ENCODE measurements at places on chromosomes 7 and 10.

DNA sequence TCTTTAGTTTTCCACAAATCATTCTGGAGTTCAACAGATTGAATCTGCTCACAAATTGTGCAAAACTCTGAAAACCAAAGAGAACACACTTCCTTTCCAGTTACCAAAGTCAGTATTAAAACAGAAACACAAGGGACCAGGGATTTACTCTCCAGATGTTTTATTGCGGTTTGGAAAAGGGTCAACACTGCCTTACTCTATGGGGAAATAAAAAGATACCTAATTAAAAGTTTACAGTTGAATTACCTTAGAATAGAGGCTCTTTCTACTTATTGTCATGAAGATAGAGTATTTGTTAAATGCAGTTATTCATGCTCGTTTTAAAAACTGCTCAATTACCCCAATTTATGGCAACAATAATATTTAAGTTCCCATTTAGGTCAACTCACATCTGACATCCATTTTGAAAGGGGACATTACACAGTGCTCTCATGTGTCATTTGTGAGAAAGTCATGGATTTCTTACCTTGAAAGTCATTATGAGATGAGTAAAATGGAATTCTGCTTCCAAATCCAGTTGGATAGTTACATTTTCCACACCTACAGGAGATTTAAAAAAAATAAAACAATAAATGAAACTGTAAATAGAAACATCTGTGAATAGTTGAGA is 8.4 kb downstream of the LAMB1 start:
- no peak for DNase-seq

- DNase-seq = no peak
These were observed 26.5 kb upstream of the CC2D2B start for GRCh38 chr10:95881316-95881715.

DNA sequence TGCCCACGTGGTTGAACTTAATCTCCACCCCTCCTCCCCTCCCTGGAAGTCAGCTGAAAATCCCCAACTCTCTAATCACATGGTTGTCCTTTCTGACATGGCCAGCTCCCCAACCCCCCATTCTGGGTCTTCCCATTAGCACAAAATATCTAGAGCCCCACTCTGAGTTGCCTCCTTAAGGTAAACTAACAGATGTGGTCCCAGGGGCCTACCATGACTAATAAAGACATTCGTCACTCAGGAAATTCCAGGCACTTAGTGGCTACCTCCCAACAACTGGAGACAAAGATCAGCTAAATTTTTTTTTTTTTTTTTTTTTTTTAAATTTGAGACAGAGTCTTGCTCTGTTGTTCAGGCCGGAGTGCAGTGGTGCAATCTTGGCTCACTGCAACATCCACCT is 21.1 kb downstream of the CCDC126 start:
- no peak for DNase-seq

DNA sequence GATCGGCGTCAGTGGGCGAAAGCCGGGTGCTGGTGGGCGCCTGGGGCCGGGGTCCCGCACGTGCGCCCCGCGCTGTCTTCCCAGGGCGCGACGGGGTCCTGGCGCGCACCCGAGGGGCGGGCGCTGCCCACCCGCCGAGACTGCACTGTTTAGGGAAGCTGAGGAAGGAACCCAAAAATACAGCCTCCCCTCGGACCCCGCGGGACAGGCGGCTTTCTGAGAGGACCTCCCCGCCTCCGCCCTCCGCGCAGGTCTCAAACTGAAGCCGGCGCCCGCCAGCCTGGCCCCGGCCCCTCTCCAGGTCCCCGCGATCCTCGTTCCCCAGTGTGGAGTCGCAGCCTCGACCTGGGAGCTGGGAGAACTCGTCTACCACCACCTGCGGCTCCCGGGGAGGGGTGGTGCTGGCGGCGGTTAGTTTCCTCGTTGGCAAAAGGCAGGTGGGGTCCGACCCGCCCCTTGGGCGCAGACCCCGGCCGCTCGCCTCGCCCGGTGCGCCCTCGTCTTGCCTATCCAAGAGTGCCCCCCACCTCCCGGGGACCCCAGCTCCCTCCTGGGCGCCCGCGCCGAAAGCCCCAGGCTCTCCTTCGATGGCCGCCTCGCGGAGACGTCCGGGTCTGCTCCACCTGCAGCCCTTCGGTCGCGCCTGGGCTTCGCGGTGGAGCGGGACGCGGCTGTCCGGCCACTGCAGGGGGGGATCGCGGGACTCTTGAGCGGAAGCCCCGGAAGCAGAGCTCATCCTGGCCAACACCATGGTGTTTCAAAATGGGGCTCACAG is 1.1 kb downstream of the EGFR start:
- no peak for DNase-seq

- no peak for DNase-seq
These were observed 49.7 kb upstream of the NRF1 start for GRCh38 chr7:129561677-129562359.

GRCh38 chr10:116311016-116311415 is 13.2 kb upstream of the CCDC172 start:
- no peak for DNase-seq

GRCh38 chr7:78578686-78579085 is 780.1 kb downstream of the PHTF2 start:
- DNase-seq = no peak

GRCh38 chr7:127993987-127994386 is 37.2 kb downstream of the LRRC4 start:
- no peak for DNase-seq

DNA sequence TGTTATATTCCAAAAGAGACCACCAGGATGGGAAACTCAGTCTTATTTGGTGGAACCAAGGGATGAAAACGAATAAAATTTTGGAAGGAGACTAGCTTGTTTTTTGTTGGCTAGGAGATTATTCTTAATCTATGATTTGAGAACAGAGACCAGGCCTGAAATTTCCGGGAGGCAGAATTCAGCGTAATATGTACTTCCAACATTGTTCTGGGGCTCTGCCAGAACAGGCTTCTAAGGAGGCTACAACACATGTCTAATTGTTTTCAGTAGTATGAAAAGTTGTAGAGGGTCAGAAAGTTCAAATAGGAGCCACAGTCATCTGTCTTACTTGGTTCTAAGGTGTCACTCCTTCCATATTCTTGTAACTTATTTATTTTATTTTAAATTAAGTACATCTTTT is 1.7 kb downstream of the DDX21 start:
- no peak for DNase-seq

DNA sequence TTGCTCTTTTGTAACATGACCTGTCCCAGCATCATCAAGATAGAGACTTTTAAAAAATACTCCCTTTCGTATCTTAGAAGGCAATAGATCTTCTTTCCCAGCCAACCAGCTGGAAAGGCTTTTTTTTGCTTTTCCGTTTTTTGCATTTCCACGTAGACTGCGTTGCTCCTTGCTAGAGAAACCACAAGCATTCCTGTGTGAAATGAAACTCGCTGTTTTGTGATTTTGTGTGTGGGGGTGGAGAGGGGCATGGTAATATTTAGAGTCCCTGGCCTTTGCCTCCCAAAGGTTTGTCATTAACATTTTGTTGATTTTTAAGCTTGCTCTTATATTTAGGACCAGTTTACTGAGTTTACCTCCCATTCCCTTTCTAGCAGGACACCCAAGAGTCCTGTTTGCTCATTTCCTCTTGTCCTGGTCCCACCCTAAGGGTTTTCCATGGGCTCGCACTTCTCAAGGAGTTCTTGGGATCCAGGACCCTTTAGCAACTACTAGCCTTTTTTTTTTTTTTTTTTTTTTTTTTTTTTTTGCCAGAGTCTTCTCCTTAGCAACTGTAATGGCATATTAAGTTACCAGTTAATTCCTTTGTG is 243.6 kb downstream of the BICC1 start:
- no peak for DNase-seq

DNA sequence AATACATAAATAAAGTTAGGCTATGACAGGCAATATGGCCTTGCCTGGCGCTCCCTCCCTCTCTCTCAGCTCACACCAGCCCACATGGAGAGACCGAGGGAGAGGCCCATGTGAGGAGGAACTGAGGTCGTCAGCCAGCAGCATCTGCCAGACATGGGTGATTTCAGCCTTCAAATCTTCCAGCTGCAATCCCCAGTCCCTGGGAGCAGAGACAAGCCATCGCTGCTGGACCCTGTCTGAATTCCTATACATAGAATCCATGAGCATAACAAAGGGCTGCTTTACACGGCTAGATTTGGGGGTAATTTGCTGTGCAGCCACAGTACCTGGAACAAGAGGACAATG is 35.6 kb downstream of the ANKRD16 start:
- no peak for DNase-seq

DNA sequence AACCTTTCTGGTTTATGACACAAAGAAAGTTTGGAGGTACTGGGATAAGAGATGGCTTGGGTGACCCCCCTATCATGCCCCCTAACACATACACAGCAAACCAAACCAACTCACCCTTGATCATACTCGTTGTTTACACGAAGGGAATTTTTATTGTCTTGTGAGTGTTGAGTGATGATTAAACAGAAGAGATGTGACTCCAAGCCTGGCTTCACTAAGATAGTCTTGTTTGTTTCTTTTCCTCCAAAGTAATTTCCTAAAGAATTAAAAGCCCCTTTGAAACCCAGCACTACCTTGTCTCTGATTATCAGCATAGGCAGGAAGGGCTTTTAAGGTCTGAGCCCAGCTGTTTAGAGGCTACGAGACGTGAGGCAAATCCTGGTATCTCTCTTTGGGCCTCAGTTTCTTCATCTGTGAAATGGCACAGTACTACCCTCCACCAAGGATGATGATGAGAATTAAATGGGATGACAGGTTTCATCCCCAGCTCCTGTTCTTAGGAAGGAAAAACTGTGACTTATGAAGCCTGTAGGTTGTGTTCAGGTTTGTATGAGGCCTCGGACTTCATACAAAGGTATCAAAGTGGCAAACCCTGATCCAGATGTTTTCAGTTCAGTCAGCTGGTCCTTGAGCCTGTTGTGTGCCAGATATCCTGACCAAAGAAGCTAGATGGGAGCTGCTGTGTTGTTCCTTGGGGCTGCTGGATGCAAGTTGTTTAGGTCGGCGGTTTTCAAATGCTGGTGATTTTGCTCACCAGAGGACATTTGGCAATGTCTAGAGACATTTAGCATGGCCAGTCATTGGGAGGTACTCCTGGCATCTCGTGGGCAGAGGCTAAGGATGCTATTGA is 51.8 kb downstream of the TCF7L2 start:
- DNase-seq = no peak

GRCh38 chr10:12780634-12781601 is 220.6 kb downstream of the CCDC3 start:
- no peak for DNase-seq

GRCh38 chr7:150377196-150377595 is 1.9 kb upstream of the ZNF775 start:
- DNase-seq = no peak

DNA sequence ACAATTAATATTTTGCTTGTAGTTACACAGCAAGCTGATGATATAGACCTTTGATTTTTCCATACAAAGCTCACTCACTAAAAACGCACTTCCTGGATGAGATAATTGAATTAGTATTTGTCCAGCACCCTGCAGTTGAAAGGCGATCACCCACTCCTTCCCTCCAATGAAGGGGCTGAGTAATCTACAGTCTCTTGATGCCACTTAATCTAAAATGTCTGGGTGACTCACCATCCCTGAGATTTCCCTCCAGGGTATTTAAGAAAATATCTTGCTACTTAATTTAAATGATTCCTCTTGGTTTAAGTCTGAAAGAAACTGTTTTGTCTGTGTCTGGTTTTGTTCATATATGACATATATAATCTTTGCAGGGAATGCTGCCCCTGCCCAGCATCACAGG is 515.3 kb downstream of the GRID1 start:
- DNase-seq = no peak

DNA sequence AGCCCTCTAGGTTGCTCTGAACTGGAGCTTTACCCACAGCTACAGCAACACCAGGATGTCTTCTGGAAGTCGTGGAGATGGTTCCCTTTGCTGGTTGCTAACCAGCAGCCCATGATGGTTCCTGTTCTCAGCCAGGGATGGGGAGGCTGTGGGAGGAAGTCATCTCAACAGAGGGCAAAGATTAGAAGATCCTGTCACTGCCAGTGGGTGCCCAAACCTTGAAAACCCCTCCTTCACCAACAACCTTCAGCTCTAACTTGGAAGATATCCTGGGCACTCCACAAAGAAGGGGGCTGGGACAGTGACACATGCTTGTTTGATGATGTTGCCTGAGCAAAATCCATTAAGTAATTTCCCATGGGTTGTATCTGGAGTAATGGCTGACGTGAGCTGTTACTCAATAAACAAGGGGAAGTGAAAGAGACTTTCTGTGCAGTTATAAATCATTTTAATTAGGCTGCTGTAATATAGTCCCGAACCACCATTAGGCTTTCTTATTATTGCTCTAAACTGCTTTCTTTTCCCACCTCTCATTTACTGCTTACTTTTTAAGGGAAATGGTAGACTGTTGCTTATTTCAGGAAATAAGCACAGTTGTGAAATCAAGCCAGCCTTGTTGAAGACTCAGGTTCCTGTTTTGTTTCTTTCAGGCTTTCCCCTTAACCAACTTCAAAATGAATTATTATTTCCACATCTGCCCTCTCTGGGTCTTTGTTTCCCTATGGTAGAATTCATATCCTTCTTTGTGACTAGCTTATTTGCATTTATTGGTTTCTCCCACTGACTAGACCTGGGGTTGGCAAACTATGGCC is 124.8 kb downstream of the PPP1R17 start:
- DNase-seq = no peak

- no peak for DNase-seq
These were observed 202.2 kb downstream of the ZEB1 start for GRCh38 chr10:31520986-31521831.

DNA sequence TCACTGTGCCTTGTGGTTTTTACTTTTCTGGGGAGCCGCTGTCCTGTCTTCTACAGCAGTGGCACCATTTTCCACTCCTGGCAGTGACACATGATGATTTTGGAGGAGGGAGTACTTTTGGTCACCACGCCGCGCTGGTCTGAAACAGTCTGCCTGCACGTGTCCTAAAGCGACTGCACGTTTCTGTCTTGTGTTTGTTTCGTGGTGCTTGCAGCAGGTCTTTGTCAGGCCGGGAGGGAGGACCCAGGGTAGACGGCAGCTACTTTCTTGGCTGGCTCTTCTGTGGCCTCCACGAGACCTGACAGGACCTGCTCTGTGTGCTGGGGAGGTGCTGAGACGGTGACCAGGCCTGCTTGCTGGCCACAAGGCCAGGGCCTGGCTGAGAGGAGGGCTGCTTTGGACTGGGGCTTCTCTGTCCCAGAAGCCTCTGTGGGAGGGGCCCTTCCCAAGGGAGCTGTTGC is 82.0 kb downstream of the GLRX3 start:
- no peak for DNase-seq

DNA sequence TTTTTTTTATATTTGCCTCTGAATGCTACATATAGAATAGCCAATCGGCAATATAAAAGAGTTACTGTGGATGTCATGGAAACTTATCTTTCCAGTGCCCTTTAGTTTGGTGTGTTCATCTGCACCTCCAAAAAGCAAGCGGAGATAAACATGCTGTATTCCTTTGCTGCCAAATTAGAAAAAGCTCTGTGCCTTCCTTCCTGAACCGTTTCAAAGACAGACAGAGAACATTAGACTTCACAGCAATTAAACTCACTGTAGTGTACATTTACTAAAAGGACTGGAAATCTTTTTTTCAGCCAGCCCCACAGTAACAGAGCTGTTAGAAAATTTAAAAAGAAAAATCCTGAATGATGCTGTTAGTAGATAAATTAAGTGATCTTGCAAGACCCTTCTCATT is 707.5 kb downstream of the LRMDA start:
- DNase-seq = no peak

- no peak for DNase-seq
These were observed 39.8 kb upstream of the ZNF438 start for GRCh38 chr10:31071232-31072005.

GRCh38 chr7:150322833-150323681 is at the start of the genes ACTR3C and LRRC61:
ACTR3C (minus strand) TSS chr7:150323545; CDS start chr7:150295296, 28,249 bp downstream.
LRRC61 (plus strand) TSS chr7:150323355; CDS start chr7:150336862, 13,507 bp downstream.
- DNase-seq = peak; percentile 39

- no peak for DNase-seq
These were observed 964.6 kb upstream of the CELF2 start for GRCh38 chr10:10053051-10053450.

- no peak for DNase-seq
These were observed 900.3 kb downstream of the IPMK start for GRCh38 chr10:57367412-57367811.

Measured in stimulated activated CD8-positive, alpha-beta memory T cell treated with anti-CD3 and anti-CD28 coated beads, Interleukin-4, amount 100 ng/mL, for 1 hour (primary cell).